ENCODE measurements at places on chromosomes 12 and 14.

DNA sequence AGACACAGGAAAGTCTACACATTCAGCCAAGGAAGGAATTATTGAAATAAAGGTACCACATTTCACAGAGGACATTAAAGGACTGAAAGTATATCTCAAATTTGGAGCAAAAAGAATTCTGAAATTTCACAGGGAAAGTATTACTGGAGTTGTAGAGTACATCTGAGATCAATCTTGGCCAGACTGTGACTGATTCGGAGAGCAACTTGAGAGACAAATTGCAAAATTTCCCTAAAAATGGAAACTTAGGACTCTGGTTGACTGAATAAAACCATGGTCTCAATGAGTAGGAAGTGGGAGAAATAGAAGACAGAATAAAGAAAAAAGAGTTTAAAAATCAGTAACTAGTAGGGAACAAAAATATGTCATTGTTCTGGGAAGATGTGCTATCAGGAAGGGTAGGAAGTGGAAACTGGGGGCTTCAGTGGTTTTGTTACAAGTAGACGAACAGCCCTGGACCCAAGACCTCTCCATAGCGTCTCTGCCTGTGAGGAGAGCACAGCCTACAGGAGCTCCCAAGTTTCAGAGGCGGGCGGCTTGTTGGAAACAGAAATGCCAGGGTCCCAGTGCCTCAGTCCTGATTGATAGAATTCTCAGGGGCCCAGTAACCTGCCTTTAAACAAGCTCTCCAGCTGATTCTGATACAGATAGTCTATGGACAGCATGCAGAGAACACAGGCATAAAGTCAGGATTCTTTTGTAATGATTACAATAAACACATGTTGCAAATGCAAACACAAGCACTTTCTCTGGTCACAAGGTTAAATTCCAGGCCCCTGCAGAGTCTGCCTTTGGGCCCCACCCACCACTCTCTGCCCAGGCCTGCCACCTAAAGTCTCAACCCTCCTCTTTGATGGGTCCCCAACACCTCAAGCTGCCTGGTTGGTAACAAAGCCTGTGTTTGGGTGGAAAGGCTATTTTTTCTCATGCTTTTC lies 63.1 kb downstream of the BBS10 start:
- no peak for DNase-seq

GRCh38 chr14:68396461-68396860 lies 396.4 kb downstream of the ZFP36L1 start:
- no peak for DNase-seq

- peak; percentile 93 for DNase-seq
Measured at GRCh38 chr12:48197971-48198671, 5.0 kb downstream of the OR10AD1 start.

GRCh38 chr12:89756194-89756584 lies 47.6 kb upstream of the ATP2B1 start:
- no peak for DNase-seq

DNA sequence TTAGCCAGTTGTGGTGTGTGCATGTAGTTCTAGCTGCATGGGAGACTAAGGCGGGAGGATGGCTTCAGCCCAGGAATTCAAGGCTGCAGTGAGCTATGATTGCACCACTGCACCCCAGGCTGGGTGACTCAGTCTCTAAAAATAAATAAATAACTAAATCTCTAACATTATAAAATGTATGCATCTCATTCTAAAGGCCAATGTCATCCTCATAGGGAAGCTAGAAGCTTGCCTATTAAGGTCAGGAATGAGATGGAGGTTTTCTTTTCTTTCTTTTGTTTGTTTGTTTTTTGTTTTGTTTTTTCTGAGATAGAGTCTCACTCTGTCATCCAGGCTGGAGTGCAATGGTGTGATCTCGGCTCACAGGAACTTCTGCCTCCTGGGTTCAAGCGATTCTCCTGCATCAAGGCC lies 48.8 kb upstream of the PAPLN start:
- DNase-seq = no peak

DNA sequence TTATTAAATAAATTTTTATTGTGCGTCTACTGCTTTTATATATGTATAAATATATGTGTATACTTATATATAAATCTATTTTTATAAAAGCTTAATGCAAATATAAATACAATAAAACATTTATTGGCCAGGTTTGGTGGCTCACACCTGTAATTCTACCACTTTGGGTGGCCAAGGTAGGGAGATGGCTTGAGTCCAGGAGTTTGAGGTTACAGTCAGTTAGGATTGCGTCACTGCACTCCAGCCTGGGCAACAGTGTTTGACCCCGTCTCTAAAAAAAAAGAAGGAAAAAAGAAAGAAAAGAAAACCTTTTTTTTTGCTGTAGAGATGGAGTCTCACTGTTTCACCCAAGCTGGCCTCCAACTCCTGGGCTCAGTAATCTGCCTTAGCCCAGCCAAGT lies 20.9 kb downstream of the ACTR6 start:
- no peak for DNase-seq

- no peak for DNase-seq
Measured at GRCh38 chr12:121783766-121784165, 9.7 kb downstream of the RHOF start.

GRCh38 chr14:29802211-29802610 lies 125.4 kb downstream of the PRKD1 start:
- DNase-seq = no peak

DNA sequence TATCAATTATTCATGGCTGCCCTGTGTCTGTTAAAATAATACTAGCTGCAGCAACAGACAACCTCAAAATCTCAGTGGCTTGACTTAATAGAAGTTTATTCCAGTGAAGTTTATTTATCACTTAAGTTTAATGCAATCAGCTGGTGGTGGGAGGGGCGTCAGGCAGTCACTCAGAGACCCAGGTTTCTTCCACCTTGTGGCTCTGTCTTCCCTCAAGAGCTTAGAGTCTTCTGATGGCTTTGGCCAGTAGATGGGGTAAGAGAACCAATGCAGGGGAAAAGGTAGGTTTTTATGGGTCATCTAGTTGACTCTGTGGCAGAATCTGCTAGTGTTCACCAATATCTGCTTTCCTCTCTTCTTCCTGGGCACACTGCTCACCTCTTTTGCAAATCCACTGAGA lies 668.9 kb downstream of the AACS start:
- DNase-seq = no peak

- peak; percentile 6 for DNase-seq
Measured at GRCh38 chr12:12070674-12071656, at the start of gene BCL2L14. BCL2L14 (plus strand) TSS chr12:12070939; CDS start chr12:12079306, 8,367 bp downstream.

DNA sequence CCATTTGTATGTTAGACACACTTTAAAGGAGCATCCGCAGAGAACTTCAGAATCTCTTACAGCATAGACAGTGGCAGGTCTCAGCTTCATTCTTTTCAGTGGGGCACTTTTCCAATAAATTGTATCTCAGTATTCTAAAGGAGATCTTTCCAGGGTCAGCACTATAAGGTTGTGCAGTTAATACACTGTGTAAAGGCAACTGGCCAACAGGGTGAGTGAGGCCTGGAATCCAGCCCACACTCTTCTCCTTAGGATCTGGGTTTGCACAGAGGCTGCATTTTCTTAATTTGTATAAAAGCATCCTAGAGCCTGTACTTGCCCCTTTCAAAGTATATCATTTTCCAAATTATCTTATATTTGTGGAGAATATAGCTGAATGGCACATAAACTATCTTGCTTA lies 94.2 kb downstream of the MYF5 start:
- DNase-seq = no peak

GRCh38 chr14:105477660-105478397 lies 3.2 kb downstream of the CRIP2 start:
- peak; percentile 84 for DNase-seq

DNA sequence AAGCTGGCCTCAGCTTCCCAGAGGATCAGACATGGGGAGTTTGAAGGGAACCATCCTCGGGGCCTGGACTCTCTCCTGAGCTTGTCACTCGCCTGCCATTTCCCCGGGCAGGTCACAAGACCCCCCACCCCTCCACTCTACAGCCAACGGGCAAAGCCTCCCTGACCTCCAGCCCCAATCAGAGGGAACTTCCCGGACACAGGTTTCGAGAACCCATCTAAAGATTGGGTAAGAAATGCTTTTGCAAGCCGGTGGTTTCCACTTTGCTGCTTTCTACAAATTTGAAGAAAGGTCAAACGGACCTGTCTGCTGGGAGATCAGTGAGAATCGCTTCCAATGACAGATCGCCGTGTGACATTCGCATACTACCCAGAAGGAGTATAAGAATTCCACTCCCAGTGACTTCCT lies 89.6 kb downstream of the SCARB1 start:
- DNase-seq = no peak

DNA sequence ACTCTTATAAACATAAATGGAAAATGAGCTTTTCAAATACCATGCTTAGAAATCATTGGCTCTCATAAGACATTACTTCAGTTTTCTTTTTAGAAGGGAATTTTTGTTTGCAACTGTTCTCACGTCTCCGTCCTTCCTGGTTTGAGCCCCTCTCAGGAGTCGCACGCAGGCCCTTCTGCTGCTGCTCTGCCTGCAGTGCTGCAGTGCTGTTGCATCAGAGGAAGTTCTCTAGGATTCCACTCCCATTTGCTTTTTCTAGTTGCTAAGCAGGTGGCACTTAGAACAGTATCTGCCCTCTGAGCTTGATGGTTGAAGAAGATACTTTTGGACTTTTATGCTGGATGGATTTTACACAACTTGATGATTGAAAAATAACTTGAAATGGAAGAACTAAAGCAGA lies 70.8 kb downstream of the SCN8A start:
- DNase-seq = no peak

GRCh38 chr14:35940291-35940690 lies 114.2 kb downstream of the BRMS1L start:
- DNase-seq = no peak

GRCh38 chr14:103279142-103280025 lies 54.7 kb upstream of the EIF5 start:
- no peak for DNase-seq

- DNase-seq = no peak
Measured at GRCh38 chr12:8612629-8613028, at the start of gene AICDA. AICDA (minus strand) TSS chr12:8612859; CDS start chr12:8612767, 92 bp downstream.

GRCh38 chr14:44830371-44830770 lies 131.4 kb downstream of the KLHL28 start:
- DNase-seq = no peak

- no peak for DNase-seq
Measured at GRCh38 chr14:102695167-102695555, 82.1 kb upstream of the TRAF3 start.

DNA sequence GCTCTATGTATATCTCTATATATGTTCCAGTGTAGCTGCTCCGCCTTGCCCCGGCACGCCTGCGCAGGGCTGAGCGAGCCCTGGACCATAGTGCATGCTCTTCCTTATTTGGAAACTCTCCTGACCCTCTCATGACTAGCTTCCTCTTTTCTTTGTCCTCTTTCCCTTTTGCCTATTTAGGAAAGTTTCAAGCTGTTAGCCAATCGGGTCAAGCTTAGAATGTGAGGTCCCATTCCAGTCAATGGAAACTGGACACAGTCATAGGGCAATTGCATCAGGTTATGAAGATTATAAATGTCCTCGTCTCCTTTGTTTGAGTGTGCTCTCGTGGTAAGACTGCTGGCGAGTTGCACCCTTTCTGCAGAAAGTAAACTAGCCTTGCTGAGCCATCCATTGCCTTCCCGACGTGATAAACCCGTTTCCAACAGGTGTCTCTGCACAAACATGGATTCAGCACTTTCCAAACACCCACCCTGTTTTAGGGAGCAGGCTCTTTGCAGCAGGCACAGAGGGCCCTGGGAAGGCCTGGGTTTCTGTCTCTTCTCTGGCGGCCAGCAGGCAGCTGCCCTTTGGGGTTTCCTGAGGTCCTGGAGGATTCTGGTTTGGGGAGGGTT lies 30.9 kb downstream of the CCDC92 start:
- no peak for DNase-seq

DNA sequence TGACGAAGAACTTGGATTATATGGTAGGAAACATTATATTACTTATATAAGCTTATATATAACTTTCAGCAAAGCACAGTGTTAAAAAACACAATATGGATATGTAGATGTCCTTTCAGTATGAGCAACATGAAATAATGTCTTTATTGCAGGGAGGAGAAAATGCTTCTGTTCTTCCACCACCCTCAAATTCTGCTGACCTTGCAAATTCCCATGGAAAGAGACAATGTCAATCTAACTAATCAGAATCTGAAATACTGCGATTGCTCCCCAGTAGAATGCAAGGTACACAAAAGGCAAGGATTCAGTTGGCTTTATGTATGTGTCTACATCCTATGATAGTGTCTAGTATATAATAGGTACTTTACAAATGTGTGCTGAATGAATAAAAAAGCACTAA lies 26.4 kb downstream of the MGAT4C start:
- DNase-seq = no peak

- DNase-seq = no peak
Measured at GRCh38 chr12:13135371-13136178, 32.1 kb upstream of the GSG1 start.

DNA sequence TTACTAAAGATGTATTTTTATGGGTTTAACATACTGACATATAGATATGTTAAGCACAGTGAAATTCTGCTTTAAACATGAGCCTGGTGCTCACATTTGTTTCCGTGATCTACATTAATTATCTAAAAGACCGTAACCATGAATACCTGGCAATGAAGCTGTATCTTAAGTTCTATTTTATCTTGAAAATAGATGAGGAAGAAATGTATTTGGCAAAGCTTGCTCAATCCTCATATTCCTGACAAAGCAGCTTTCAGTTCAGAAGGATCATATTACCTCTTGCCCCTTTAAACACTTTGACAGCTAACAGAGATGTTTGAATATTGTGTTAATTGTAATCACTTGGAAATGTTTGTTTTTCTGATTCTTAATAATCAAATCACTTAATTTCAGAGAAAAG lies 9.8 kb downstream of the EPYC start:
- no peak for DNase-seq

DNA sequence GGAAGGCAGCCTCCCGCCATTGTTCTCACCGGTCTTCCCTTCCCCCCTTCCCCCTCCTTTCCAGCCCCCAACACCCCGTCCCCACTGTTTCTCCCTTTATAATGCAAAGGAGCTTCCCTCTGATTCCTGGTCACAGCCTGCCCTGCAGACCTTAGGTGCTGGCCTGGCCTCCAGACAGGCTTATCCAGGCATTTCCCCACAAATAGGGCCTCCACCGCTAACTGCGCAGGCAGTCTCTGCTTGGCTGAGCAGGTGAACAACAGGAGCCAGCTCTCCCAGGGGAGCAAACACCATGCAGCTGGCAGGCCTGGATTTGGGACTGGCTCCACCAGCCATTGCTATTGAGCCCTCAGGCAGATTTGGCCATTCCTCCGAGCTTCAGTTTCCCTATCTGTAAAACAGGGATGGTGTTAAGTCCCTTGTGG lies 46.0 kb downstream of the SMIM41 start:
- DNase-seq = no peak

DNA sequence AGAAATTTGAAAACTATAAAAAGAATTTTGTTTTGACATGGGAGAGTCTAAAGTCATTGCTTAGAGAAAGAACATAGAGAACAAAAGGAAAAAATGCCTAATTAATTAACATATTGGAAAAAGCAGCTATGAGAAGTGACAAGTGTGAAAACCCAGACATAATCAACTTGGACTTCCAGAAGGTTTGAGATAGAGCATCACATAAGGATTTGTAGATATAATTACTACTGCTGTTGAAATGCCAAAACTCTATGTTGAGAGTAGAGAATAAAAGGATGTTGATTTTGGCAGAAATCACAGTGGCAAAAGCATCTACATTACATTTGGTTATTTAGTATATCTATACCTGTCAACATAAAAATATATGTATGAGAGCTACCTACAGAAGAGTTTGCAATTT lies 135.1 kb downstream of the SLC41A2 start:
- DNase-seq = no peak

- DNase-seq = peak; percentile 62
Measured at GRCh38 chr14:23294734-23295561, 7.7 kb downstream of the PPP1R3E start.

- no peak for DNase-seq
Measured at GRCh38 chr12:96414637-96415036, 14.4 kb upstream of the CDK17 start.

GRCh38 chr14:56027916-56028712 lies 90.1 kb upstream of the PELI2 start:
- no peak for DNase-seq
